ENCODE measurements at places on chromosomes 1 and 21.
A peak's percentile ranks its signal among the peaks of the same experiment; 100 is the strongest.

- H3K4me3 ChIP-seq = peak overlapping the region; percentile 55
- peak overlapping the region; percentile 59 for H3K27ac ChIP-seq
- no peaks in the 10 kb centered on the region for H3K27me3 ChIP-seq
- DNase-seq = peak; percentile 68
Measured at GRCh38 chr1:226626577-226626956, 78.0 kb downstream of the STUM start.

DNA sequence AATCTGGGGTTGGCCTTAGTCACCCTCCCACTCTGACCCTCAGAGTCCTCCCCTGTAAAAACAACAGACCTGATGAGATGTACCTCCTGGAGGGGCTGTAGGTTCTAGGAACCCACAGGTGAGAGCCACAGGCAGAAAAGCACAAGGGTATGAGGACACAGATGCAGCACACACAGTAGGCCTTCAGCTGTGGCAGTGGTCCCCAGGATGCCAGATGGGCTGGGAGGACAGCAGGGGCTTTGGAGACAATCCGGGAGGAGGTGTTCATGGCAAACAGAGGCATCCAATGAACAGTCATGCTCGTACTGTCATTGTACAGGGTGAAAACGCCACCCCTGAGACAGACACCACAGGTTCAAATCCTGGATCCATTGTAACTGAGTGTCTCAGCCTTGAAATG lies 463.1 kb downstream of the MATN1 start:
- no peaks in the 10 kb centered on the region for H3K4me1 ChIP-seq
- H3K27ac ChIP-seq = no peak overlapping the region
- no peak overlapping the region for H3K4me3 ChIP-seq
- no peaks in the 10 kb centered on the region for H3K36me3 ChIP-seq
- H3K27me3 ChIP-seq = peaks cover 9% of the 10 kb centered on the region

DNA sequence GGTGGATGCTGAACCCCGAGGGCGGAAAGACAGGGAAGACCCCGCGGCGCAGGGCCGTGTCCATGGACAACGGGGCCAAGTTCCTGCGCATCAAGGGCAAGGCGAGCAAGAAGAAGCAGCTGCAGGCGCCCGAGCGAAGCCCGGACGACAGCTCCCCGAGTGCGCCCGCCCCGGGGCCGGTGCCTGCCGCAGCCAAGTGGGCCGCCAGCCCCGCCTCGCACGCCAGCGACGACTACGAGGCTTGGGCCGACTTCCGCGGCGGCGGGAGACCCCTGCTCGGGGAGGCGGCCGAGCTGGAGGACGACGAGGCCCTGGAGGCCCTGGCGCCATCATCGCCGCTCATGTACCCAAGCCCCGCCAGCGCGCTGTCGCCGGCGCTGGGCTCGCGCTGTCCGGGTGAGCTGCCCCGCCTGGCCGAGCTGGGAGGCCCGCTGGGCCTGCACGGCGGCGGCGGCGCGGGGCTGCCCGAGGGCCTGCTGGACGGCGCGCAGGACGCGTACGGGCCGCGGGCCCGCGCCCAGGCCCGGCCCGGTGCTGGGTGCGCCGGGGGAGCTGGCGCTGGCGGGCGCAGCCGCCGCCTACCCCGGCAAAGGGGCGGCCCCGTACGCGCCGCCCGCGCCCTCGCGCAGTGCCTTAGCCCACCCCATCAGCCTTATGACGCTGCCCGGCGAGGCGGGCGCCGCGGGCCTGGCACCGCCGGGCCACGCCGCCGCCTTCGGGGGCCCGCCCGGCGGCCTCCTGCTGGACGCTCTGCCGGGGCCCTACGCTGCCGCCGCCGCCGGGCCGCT lies 20.7 kb downstream of the FOXO6 start:
- H3K27me3 ChIP-seq = peaks cover 49% of the 10 kb centered on the region
- H3K27ac ChIP-seq = no peak overlapping the region
- H3K36me3 ChIP-seq = no peaks in the 10 kb centered on the region
- H3K4me1 ChIP-seq = peaks cover 24% of the 10 kb centered on the region
- peak; percentile 45 for DNase-seq

GRCh38 chr1:229507502-229507901 lies 639 bp downstream of the NUP133 start:
- peak overlapping the region; percentile 97 for H3K27ac ChIP-seq
- no peak for DNase-seq
- peaks cover 27% of the 10 kb centered on the region for H3K36me3 ChIP-seq
- peak overlapping the region; percentile 90 for H3K4me3 ChIP-seq
- H3K4me1 ChIP-seq = peaks cover 26% of the 10 kb centered on the region

GRCh38 chr1:8818325-8818775 lies 910 bp upstream of the RERE start:
- peaks cover 1% of the 10 kb centered on the region for H3K27me3 ChIP-seq
- DNase-seq = no peak

- H3K4me1 ChIP-seq = peaks cover 3% of the 10 kb centered on the region
- H3K27me3 ChIP-seq = peaks cover 71% of the 10 kb centered on the region
Measured at GRCh38 chr1:18646091-18646785, 15.6 kb downstream of the PAX7 start.

DNA sequence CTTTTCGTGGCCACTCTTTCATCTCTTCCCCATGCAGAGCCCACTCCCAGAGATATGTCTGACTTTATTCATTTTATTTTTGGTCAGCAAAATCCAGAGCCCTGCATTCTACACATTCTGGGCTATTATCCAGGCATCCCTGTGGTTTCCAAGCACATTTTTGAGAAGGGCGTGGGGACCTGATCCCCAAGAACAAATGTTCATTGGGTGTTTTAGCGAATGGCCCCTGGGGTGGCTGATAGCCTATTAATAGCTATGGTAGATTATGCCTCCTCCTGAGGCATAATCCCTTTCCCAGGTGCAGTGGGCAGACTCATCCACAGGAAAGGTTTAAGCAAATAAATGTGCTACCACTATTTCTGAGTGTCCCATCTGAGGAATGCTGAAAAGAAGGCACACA lies 511.8 kb upstream of the USP24 start:
- no peak for DNase-seq
- H3K27me3 ChIP-seq = peaks cover 2% of the 10 kb centered on the region
- no peak overlapping the region for H3K27ac ChIP-seq
- no peaks in the 10 kb centered on the region for H3K4me1 ChIP-seq
- no peak overlapping the region for H3K4me3 ChIP-seq
- no peaks in the 10 kb centered on the region for H3K36me3 ChIP-seq

- no peak overlapping the region for H3K4me3 ChIP-seq
- peaks cover 19% of the 10 kb centered on the region for H3K4me1 ChIP-seq
- DNase-seq = no peak
- no peaks in the 10 kb centered on the region for H3K27me3 ChIP-seq
Measured at GRCh38 chr21:14751602-14752344, 205.7 kb upstream of the SAMSN1 start.

DNA sequence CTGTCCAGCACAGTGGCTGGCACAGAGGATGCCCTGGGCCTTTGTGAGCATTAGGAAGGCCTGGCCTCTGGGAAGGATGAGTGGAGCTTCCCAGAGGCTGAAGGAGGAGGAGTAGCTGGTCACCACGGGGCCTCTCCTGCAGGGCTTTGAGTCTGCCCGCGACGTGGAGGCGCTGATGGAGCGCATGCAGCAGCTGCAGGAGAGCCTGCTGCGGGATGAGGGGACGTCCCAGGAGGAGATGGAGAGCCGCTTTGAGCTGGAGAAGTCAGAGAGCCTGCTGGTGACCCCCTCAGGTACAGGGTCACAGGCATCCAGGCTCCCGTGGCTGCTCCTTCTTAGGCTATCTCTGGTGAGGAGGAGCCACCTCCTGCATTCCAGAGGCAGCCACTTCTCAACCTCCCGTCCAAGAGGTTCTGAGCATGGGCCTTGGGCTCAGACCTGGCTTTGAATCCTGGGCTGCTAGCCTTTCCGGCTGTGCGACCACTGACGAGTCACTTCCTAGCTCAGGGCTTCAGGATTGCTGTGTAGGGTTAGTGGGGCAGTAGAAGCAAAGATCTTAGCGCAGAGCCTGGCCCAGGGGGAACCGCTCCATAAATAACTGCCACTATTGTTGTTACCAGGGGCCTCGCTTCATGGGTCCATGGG lies 14.0 kb downstream of the SESN2 start:
- H3K27me3 ChIP-seq = no peaks in the 10 kb centered on the region
- no peaks in the 10 kb centered on the region for H3K4me1 ChIP-seq
- H3K36me3 ChIP-seq = peaks cover 46% of the 10 kb centered on the region
- H3K27ac ChIP-seq = no peak overlapping the region

All from activated B cell treated with CpG ODN at 0.5 μM for 24 hours (primary cell).